Heart left ventricle (tissue), 16 donors: ENCODE measurements at places on chromosomes 6 and 20. TPM values are rescaled to one million over a fixed set of nuclear protein-coding genes. Genes with fewer than 3 reads are reported as not detected.
A peak's percentile ranks its signal among the peaks of the same experiment; 100 is the strongest.

The IL20RA gene
- polyA plus RNA-seq: 0.19 TPM

DNA sequence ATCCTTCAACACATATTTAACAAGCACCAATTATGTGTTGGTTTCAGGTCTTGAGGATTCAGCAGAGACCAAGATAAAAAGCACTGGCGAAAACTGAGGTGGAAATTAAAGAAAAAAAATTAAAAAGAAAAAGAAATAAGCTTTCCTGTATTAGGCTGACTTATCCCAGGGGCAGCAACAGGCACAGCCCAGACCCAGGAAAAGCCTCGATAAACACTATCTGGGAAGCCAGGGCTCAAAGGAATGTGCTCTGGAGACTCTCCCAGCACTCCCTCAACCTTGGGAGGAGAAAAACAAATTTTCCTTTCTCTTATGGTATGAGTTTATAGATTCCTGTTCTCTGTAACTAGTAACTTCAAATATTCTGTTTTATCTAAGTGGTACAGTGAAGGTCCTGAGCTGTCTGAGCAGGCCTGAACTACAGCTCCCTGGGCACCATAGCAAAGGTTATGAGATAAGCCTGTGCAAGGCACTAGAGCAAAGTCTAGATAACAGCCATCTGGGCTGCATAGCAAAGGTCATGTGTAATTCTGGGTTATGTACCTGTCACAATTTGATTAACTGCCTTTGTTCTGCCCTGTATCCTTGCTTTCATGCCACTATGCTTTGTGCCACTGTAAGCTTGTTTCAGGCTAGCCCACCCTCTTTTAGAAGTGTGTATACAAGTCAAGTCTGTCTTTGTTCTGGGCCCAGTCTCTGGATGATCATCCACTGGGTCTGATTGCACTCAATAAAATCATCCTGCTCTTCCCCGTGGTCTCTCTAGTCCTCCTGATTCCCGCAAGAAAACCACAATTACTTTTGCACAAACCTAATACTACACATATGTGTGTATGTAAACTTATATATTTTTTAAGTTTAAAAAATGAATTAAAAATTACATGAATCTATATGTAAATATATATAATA, 54.0 kb downstream of the IL22RA2 start:
- no peak for DNase-seq

DNA sequence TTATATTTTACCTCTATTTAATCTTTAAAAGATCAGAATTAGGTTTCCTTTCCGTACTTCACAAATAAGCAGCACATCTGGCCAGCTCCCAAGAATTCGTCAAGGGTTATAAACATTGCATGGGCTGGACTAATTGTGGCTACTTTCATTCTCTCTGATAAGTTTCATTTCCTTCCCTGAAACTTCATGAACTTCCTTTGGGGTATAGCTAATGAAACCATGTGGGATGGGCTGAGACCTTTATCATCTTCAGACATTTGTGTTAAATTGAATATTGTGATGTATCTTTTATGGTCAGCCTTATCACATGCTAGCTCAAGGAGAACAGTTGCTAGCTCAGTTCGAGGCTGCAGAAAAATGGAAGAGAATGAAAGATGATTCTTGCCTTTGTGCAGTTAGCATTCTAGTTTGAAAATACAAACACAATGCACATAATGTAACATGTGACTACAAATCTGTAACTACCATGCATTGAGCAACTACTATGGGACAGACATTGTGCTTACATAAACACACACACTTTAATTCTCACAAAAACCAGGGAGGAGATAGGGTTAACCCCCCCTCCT, 1.7 kb upstream of the GMPR start:
- peak; percentile 38 for DNase-seq

DNA sequence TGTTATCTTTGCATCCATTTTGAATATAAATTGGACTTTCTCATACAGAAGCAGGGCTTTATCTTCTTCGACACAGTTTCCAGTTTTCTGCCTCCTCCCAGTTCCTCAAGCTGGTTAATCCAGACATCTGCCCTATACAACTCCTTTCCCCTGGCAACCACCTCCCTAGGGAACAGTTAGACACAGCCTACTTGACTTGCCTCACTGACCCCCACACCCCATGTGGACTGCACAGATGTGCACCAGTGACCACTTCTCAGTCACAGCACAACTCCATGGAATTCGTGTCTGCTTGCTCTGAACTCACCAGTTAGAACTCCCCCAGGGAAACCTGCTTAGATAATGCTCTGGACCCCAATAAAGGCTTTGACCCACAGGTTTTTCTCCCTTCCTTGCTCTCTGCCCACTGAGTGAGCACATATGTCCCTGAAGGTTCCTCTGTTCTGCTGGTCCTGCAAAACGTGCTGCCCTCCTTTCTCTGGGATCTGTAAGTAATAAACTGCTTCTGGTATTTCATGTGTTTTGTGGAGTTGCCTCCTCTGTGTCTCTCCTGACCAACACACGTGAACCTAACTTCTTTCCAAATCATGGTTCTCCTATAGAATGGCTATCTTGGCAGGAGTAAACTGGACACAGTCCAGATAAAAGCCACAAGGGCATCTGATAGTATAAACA, 351.2 kb downstream of the CD83 start:
- DNase-seq: no peak

The SLC17A3 gene
- polyA plus RNA-seq: not detected

The SLPI gene
- 1.5 TPM for polyA plus RNA-seq

The BCAS1 gene
- not detected for polyA plus RNA-seq

GRCh38 chr20:3226864-3227263, 12.1 kb downstream of the SLC4A11 start:
- no peak for DNase-seq
